ENCODE measurements at places on chromosomes 7 and 10.
A peak's percentile ranks its signal among the peaks of the same experiment; 100 is the strongest.

DNA sequence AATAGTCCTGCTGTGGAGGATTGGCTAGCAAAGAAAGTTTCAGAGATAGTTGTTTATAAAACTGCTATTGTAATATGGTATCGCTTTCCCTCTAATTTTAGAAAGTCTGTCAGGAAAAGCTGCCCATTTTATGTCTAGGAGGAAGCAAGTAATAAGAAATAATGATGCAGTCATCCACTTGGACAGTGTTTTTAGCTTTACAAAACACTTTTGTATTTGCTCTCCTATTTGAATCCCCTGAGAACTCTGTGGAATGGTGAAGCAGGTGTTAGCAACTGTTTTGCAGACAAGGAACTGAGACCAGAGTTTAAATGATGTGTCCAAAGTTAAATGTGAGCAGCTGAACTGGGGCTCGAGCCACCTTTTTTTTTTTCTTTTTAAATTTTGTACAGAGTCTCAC lies 455.8 kb downstream of the XPNPEP1 start:
- no peak for DNase-seq

- no peak for DNase-seq
Measured at GRCh38 chr10:22053048-22053447, 49.5 kb upstream of the DNAJC1 start.

DNA sequence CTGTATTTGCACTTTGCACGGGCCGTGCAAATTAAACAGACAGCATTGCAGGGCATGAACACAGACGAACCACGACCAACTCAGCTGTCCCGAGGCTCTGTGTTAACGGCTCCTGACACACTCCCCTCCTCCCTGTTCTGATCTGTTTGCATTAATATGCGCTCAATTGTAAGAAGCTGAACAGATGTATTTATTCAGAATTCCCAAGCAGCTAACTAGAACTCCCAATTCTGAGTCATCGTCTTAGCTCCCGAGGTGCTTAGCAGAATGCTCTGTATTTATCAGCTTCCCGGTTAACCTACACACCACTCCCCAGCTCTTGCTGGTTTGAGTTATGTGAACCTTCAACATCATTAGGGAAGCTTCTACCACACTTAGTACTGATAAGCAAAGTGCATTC lies 286.4 kb downstream of the PTPRN2 start:
- DNase-seq: no peak

DNA sequence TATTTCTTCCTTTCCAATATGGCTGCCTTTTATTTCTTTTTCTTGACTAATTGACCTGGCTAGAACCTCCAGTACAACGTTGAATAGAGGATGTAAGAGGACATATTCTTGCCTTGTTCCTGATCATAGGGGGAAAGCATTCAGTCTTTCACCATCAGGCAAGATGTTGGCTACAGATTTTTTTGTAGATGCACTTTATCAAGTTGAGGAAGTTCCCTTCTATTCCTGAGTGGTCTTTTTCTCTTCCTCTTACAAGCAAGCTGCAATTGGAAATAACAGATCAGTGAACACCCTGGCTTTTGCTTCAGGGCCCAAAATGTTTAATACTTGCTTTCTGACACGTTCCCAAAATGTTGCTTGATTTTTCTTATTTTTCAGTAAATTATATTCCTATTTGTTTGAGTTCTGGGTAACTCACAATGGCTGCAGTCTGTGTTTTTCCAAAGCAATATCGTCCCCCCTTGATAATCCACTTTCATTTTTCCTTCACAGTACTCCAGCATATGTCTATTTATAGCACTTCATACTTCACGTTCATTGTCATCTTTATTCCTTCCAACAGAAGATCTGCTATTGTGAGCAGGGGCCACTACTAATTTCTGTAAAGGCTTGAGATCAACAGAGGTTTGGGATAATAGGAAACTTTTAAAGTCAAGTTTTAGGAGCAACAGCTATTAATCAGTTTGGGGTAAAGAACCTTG lies 11.7 kb downstream of the CPEB3 start:
- DNase-seq: peak; percentile 45

DNA sequence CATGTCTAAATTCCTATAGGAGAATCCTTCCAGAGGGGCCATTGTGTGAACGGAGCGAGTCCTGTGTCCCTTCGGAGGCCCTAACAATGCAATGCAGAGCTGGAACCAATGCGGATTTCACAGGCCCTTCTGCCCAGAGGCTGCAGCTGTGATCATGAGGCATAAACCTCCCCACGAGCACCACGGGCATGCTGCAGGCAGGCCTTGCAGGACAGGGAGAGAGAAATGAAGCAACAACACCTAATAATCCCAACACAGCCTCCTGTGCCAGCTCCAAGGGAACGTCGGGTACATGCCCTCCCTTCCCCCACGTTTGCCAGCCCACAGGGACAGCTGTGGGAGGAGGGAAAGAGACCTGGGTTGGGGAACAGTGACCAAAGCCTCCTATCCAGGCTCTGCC lies 74.4 kb downstream of the TNS3 start:
- DNase-seq: no peak

DNA sequence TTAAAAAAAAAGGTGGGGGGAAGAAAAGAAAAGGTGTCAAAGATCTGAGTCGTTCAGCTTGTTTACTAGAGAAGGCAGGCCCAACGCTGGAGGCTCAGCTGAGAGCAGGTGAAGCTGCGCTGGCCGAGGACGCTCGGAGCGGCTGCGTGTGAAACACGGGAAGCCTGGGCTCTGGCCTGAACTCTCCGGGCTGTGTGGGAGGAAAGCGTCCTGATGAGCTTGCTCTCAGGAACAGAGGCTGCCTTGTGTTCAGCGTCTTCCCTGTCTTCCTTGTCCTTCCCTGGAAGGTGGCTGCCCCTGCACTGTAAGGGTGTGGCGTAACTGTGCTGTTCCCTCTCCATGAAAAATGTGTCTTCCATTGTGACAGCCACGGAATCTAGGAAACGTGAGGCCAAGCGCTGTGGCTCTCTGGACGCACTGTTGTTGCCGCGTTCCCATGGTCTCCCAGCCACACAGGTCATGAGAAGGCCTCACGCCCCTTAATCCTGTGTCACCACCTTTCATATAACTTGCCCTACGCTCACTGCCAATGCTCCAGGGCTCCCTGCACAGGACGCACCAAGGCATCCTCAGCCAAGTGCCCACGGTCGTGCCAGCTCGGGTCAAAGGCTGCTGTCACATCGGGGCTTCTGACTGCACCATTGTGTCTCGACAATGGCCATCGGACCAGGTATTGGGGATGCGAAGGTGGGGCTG lies 15.8 kb downstream of the IL15RA start:
- DNase-seq: no peak

GRCh38 chr7:35355199-35355598 lies 101.3 kb upstream of the TBX20 start:
- no peak for DNase-seq

- peak; percentile 98 for DNase-seq
Measured at GRCh38 chr10:15486404-15486803, 115.3 kb upstream of the FAM171A1 start.

DNA sequence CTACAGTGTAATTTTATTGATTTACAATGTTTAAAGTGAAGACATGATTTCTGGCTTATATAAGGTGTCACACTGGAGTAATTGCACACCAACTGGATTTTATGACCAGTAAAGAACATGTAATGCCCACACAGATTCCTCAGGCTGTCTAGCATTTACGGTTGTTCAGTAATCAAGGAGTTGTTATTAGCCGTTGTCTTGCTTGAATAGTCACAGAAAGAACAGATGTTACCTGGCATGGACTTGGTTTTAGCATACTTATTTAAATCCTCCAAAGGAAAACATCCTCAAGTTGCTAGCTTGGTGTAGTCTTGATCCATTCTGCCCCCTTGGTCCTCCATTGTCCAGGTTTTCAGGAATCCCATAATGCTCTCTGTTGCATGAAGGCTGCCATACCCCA lies 65.8 kb downstream of the POU6F2 start:
- no peak for DNase-seq

DNA sequence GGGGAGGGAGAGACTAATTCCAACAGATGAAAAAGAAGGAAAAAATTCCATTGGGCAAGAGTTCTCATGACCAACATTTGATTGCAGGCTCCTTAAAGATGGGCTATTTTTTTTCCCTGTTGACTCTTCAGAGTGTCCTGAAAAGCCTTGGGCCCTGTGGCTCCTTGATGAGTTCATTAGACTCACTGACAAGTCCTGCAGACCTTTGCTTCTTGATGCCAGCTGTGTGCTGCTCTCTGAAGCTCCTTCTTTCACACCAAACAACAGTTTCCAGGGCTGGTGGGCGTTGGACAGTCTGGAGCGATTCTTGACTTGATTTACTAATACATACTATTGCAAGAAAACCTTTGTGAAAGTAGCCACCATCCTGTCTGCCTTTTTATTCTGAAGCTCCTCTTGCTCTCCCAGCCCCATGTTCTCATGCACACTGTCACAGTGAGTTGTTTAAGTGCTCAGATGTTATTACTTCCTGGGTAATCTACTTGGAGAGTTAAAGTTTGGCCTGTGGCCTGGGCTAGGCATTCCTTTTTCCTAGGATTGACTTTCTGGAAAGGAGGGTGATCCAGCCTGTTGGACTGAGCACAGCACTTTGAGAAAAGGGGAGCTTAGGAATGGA lies 250.3 kb downstream of the PTEN start:
- no peak for DNase-seq

DNA sequence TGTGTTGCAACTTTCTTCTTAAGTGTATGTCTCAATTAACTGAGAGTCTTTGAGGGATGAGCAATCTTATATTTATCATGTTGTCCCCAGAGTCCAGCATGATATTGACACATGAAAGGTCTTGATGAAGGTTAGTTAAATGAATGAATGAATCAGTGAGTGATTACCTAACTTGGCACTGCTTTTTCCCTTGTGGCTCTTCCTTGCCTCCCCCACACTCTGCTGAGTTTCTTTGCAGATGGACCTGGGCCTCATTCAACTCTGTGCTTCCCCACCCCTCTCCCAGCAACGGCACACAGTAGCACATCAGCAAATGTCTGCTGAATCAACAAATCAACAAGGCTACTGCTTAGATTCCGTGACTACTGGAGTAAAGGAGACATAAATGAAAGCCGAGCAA lies 235.1 kb upstream of the CXCL12 start:
- DNase-seq: peak; percentile 56

GRCh38 chr7:52753855-52754254 lies 281.6 kb upstream of the POM121L12 start:
- DNase-seq: no peak

DNA sequence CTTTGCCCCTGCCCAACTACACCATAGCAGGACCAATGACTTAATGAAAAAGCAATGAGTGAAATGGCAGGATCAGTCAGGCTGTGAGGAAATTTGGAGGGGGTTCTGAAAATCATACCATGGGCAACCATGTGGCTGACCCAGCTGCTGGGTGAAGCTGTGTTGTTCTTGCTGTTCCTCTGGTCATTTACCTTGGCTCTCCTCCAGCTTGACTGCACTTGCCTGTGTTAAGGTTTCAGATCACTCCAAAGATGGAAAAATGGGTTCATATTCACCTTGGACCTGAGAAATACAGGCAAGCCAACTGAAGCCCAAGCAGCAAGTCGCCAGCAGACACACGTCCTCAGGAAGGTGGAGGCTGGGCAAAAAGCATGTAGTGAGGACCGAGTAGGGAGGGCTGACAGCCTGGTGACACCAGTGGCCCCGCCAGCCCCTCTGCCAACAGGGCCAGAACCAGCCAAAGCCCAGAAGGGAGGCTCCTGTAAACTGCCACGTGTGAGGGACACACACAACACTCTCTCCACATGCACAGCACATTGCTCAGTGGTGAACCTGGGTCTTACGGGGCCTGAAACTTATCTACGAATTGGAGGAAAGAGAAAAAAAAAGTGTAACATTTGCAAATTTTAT lies 40.1 kb downstream of the PARP12 start:
- no peak for DNase-seq

DNA sequence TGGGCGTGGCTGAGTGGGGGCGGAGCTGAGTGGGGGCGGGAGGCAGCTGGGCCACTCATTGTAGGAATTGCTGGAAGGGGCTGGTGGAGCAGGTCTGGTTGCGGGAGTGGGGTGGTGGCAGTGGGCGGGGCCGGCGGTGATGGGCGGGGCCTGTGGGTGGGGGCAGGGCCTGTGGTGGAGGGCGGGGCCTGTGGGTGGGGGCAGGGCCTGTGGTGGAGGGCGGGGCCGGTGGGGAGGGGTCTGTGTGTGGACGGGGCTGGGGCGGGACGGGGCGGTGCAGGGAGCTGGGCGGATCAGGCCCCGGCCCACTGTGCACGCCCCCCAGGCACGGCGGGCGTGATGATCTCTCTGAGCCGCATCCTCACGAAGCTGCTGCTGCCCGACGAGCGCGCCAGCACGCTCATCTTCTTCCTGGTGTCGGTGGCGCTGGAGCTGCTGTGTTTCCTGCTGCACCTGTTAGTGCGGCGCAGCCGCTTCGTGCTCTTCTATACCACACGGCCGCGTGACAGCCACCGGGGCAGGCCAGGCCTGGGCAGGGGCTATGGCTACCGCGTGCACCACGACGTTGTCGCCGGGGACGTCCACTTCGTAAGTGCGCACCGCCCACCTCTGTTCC lies 14.0 kb downstream of the SLC29A4 start:
- no peak for DNase-seq

- no peak for DNase-seq
Measured at GRCh38 chr10:74150204-74150989, at the start of gene AP3M1. TSS of gene AP3M1 (minus strand) at chr10:74150828. CDS start at chr10:74138379, 12,449 bp downstream.

GRCh38 chr7:69889338-69889975 lies 291.2 kb downstream of the AUTS2 start:
- DNase-seq: no peak

- DNase-seq: no peak
Measured at GRCh38 chr7:67947646-67948045, 951.0 kb downstream of the TYW1 start.

GRCh38 chr7:38368191-38368605 lies 94.8 kb upstream of the TARP start:
- peak; percentile 50 for DNase-seq

DNA sequence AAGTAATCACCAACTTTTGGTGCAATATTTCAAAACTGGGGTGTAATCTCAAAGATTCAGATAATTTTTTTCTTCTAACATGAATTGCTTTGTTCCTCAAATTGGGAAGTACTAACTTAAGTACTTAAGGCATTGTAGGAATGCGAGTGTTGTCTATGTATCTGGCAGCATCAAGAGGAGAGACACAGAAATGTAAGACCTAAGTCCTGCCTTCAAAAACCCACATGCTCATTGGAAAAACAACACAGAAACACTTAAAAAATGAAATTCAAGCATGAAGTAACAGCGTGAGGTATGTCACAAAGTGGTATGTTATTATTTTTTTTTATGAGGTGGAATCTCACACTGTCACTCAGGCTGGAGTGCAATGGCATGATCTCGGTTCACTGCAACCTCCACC lies 288.5 kb downstream of the ZEB1 start:
- DNase-seq: peak; percentile 29

GRCh38 chr10:71247804-71248203 lies 35.4 kb downstream of the UNC5B start:
- no peak for DNase-seq

- no peak for DNase-seq
Measured at GRCh38 chr10:133237588-133238465, at the start of gene VENTX. TSS of gene VENTX (plus strand) at chr10:133237855. CDS start at chr10:133237915, 60 bp downstream.

All from fibroblast of the aortic adventitia (primary cell).